ENCODE measurements at places on chromosomes 12 and 14.

GRCh38 chr14:69651664-69652063 is 40.3 kb downstream of the SUSD6 start:
- no peak for DNase-seq

- DNase-seq = no peak
Observed at GRCh38 chr12:81944886-81945285, 185.7 kb upstream of the PPFIA2 start.

DNA sequence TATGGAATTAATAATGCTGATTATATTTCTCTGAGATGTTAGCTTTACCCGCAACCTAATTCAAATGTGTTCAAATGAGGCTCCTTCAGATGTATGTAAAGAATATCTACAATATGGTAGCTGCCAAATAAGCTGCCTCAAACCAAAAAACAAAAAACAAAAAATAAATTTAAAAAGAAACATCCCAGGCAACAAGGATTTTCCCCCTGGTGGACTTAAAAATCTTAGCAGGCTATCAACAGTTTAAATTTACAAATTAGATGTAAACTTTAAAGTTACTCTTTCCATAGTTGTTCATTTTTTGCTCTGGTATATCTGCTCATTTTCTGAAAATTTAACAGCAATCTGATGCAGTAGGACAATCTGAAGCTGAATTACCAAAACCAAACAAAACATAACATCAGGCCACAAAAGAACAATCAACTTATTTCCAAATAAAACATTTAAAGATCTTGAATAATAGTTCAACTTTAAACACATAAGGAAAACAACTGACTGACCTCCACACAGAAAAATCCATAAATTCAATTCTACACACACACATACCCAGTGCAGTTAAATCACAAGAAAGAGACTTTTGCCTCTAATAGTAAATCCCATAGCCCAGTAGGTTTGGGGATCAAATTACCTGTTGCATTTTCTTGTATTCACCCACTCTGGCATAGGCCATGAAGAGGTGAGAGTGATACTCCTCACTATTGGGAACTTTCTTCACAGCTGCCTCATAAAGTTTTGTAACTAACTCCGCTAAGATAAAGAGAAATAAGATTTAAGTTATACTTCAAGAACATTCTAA is 21.3 kb downstream of the NAA25 start:
- no peak for DNase-seq

GRCh38 chr12:124608450-124608870 is 41.0 kb upstream of the NCOR2 start:
- no peak for DNase-seq

DNA sequence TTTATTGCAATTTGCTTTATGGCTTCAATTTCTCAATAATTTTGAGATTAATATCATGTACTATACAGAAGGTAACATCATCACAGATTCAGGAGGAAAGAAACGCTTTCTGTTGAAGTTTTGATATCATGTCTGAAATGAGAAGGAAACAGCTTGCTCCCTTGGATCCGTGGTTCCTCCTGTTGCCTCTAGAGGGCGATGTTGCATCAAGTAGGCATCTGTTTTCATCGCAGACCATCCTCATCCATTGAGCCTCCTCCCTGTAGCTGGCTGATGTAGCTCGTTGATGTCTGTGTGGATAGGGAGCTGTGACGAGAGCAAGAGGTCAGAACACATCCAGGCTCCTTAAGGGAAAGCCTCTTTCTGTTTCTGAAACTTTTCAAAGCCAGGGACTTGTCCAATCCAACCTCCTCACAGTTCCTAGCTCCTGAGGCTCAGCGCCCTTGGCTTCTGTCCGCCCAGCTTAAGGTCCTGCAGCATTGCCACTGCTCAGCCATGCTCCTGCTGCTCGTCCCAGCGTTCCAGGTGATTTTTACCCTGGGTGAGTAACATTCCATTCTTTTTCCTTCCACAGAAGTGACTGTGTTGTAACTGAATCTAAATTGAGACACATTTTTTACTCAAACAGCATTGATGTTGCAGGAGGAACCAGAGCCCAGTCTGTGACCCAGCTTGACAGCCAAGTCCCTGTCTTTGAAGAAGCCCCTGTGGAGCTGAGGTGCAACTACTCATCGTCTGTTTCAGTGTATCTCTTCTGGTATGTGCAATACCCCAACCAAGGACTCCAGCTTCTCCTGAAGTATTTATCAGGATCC is 304.8 kb upstream of the OR4E1 start:
- peak; percentile 19 for DNase-seq

DNA sequence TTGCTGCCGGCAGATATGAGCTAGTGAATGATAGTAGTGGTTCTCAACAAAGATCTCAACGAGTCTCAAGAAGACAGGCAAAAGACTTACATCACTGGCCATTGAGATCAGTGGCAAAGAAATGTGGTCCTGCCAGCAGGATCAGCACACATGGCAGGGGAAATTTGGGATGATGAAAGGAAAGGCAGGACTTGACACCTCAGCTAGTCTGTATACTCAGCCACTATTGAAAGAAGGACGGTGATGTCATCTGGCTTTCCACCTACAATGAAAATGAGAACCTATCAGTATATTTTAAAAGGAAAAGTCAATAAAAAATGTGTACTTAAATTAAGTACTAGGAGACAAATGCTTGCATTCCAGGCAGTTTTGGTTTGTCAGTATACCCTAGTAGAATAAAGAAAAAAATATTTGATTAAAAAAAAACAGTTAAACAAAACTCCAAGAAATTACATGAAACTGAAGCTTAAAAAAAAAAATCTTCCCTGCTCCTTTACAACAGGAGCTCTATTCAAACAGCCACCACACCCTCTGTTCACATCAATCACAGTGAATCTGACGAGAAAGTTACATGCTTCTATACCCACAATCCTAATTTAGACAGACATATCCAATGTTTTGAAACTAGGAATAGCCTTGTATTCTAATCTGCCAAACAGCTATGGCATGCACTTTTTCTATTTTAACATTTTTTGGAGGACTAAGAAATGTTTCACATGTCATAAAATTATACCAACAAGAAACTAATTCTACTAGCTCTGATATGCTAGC is 34.9 kb downstream of the RAD9B start:
- peak; percentile 30 for DNase-seq

GRCh38 chr14:77320238-77320935 is at the start of gene POMT2:
Gene POMT2 (minus strand): TSS chr14:77320883. CDS start chr14:77320681, 202 bp downstream.
- peak; percentile 97 for DNase-seq

DNA sequence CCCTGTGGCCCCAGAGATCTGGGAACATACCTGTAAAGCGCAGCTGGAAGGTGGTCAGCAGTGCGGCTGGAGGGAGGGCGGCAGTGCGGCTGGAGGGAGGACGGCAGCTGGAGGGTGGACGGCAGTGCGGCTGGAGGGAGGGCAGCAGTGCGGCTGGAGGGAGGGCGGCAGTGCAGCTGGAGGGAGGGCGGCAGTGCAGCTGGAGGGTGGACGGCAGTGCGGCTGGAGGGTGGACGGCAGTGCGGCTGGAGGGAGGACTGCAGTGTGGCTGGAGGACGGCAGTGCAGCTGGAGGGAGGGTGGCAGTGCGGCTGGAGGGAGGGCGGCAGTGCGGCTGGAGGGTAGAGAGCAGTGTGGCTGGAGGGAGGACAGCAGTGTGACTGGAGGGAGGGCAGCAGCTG is 23.5 kb downstream of the LRCOL1 start:
- no peak for DNase-seq

DNA sequence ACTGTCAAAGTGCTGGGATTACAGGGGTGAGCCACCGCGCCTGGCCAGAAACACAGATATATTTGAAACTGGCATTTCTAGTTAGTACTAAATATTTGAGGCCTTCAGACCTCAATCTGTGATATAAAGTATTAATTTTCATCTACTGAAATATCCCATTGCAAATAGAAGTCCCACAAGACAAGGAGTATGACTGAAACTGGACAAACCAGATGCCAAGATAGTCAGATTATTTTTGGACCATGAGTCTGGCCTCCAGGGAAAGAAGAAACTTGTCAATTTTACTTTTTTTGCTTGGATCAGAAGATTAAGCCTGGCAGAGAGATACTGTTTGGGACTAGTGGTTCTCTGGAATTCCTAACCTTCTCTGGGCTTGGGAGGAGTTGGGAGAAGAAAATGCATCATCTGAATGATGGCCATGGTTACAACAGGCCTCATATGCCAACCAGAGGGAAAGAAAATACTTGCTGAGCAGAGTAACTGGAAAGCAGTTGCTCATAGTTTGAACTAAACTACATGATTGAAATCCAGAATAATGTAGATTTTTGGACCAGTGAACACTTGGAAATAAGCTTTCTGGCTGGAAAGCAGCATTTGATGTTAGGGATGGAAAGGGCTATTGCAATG is 2.9 kb upstream of the SMOC1 start:
- no peak for DNase-seq

GRCh38 chr12:127282786-127283565 is 984.0 kb upstream of the TMEM132C start:
- DNase-seq = no peak

- DNase-seq = no peak
Observed at GRCh38 chr14:85063747-85064146, 466.2 kb upstream of the FLRT2 start.

GRCh38 chr12:104342635-104343249 is 39.2 kb downstream of the EID3 start:
- DNase-seq = no peak

DNA sequence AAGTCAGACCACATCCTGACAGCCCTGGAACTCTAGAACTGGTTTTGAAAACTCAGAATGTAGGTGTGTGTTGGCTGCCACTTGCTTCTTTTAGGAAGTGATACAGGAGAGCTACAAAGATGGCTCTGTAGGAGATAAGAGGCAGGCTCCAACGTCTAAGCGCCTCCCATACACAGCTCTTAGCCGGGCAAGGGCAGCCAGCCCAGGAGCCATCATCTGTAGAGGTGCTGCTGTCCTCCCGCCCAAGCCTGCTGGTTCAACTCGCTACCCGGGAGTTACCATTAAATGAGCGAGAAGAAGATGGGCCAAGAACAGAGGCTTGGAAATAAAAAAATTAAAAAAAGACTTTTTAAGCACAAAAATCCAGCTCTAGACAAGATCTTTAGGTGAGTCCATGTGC is 61.2 kb upstream of the DIO3 start:
- DNase-seq = no peak

DNA sequence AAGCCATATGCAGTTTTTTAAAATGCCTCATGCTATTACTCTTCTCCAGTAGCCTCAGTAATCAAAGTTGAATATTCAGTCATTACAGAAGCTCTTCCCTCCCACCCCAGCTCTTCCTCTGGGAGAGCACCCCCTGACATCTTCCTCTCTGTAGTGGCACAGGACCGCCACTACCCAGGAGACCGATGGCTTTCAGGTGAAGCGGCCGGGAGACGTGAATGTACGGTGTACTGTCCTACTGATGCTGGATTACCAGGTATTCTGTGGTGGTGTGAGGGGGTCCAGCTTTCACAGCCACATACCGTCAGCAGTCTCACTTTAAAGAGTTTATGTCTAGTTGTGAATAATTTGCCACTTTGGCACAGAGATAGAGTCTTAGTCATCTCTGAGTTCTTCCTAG is 4.6 kb downstream of the SMARCD1 start:
- no peak for DNase-seq

DNA sequence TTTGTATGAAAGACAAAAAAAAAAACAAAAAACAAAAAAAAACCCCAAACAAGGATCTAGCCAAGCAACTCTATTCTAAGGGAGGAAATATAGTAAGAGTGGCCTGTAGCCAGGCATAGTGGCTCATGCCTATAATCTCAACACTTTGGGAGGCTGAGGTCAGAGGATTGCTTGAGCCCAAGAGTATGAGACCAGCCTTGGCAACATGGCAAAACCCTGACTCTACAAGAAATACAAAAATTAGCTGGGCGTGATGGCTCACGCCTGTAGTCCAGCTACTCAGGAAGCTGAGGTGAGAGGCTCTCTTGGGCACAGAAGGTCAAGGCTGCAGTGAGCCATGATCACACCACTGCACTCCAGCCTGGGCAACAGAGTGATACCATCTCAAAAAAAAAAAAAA is 47.9 kb downstream of the TMEM117 start:
- no peak for DNase-seq
